ENCODE measurements at places on chromosomes 2 and 18. TPM values are rescaled to one million over a fixed set of nuclear protein-coding genes. Genes with fewer than 3 reads are reported as not detected.
A peak's percentile ranks its signal among the peaks of the same experiment; 100 is the strongest.

- H3K4me1 ChIP-seq = no peaks in the 10 kb centered on the region
- no peaks in the 10 kb centered on the region for H3K27me3 ChIP-seq
- DNase-seq = no peak
- no peak overlapping the region for H3K4me3 ChIP-seq
- no peaks in the 10 kb centered on the region for H3K36me3 ChIP-seq
- no peak overlapping the region for H3K27ac ChIP-seq
Observed at GRCh38 chr2:164922134-164922533, 33.2 kb downstream of the SLC38A11 start.

GRCh38 chr2:196067088-196067382 is 1.6 kb downstream of the DNAH7 start:
- H3K36me3 ChIP-seq = no peaks in the 10 kb centered on the region
- H3K4me3 ChIP-seq = no peak overlapping the region
- H3K4me1 ChIP-seq = peaks cover 5% of the 10 kb centered on the region
- H3K27ac ChIP-seq = no peak overlapping the region
- no peak for DNase-seq

DNA sequence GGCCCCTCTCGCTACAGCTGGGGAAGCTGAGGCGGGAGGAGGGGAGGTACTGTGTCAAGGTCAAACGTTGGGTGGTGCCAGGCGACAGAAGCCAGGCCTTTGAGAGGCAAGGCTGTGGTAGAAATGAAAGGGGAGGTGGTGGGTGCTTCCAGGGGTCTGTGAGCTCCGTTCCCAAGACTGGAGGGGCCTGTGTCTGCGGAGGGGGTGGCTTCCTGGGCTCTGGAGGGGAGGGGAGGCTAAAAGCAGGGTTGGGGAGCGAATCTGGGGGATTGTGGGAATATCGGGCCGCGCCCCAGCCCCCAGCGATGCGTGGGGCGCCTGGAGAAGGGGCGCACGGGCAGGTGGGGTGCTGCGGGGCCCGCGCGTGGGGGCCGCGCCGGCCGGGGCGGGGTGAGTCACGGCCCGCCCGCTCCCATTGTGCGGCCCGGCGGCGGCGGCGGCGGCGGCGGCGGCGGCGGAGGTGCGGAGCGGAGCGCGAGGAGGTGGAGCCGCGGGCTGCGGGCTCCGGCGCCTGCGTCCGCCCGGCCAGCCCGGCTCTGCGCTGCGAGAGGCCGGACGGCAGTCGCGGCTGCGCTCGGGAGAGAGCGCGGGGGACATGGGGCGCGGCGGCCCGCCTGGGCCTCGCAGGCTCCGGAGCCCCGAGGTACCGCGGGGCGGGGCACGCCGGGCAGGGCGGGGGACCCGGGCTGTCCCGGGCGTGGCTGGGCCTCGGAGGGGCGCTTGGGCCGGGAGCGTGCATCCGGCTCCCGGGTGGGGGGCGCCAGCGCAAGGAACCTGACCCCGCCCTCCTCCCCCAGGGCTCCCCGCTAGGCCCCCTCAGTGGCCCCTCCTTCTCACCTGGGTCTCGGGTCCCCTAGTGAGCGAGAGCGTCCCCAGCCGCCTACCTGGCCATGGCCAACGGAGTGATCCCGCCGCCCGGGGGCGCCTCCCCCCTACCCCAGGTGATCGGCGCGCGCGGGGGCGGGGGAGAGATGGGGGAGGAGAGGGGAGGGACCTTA is at the start of gene SLC4A3:
Gene SLC4A3 (plus strand): TSS at position 528 of the 998 bp plus-strand sequence. CDS start 363 bp downstream, at position 891.
- peak within 1 kb of the TSS; percentile 25 for H3K4me3 ChIP-seq
- no peaks in the 10 kb centered on the region for H3K4me1 ChIP-seq
- no peak within 1 kb of the TSS for H3K27ac ChIP-seq
- H3K27me3 ChIP-seq = peaks cover 9% of the 10 kb centered on the region
- DNase-seq = no peak

DNA sequence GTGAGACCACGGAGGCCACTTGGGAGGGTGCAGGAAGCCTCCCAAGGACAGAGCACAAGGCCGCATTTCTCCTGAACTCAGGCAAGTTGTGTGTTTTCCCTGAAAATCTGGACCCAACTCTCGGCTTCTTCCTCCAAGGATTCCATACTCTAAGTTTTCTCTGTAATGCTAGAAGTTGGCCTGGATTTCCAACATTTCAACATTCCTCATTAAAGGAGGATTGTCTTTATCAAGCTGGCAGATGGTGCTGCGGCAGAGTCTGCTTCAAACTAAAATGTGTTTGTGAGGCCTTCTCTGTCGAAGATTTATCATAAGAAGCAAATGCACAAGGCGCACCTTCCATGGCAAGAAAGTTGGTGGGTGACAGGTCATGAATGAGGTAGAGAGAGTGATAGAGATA is 94.4 kb upstream of the SATB2 start:
- H3K27ac ChIP-seq = no peak overlapping the region
- no peak overlapping the region for H3K4me3 ChIP-seq
- DNase-seq = no peak
- no peaks in the 10 kb centered on the region for H3K27me3 ChIP-seq
- H3K4me1 ChIP-seq = no peaks in the 10 kb centered on the region
- H3K36me3 ChIP-seq = no peaks in the 10 kb centered on the region

DNA sequence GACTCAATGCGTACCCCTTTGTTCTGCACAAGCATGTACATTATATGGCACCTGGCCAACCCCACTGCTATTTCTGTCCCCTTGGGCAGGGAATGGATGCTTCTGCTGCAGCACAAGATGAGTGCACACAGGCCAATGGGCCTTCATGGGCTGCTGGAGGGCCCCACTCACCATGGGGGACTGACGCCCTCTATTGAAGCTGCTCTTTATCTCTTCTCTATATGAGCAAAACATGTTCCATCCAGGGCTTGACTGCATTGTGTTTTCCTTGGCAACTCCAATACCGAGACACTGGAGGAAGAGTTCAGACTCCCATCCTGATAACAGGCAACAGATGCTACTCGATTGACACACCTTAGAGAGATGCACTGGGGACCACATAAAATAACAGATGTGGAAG is 251.6 kb upstream of the NCKAP5 start:
- peaks cover 75% of the 10 kb centered on the region for H3K4me1 ChIP-seq
- no peak overlapping the region for H3K4me3 ChIP-seq
- no peaks in the 10 kb centered on the region for H3K36me3 ChIP-seq
- H3K27ac ChIP-seq = peak overlapping the region; percentile 98
- DNase-seq = no peak

GRCh38 chr2:173984866-173985604 is 19.9 kb upstream of the SP3 start:
- H3K4me3 ChIP-seq = no peak overlapping the region
- no peak for DNase-seq
- H3K4me1 ChIP-seq = no peaks in the 10 kb centered on the region
- no peaks in the 10 kb centered on the region for H3K36me3 ChIP-seq
- H3K27ac ChIP-seq = no peak overlapping the region

Gene HOXD13
- total RNA-seq = not detected

Gene UGT1A8
- total RNA-seq = not detected

DNA sequence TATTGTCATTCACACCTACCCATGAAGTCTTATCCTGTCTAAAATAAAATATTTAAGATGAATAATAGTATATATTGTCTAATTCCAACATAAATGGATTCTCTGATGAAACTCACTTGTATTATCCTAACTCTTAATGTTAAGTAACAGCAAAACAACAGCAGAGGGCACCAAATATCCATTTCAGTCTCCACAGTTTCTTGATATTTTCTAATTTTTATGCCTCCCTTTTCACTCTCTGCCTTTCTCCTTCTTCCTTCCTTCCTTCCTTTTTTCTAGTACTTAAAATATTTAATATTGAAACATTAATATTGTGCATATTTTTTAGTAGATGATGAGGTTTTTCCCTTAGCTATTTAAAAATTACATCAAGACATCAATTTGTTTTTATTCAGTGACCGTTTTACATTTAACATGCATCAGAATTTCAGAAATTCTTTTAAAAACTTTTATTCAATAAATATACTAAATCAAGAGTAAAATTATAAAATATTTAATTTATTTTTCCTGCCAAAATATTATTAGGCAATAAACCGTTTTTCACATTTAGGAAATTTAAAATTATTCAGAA is 97.6 kb downstream of the WDR7 start:
- no peaks in the 10 kb centered on the region for H3K36me3 ChIP-seq
- H3K27me3 ChIP-seq = no peaks in the 10 kb centered on the region
- no peak overlapping the region for H3K4me3 ChIP-seq

DNA sequence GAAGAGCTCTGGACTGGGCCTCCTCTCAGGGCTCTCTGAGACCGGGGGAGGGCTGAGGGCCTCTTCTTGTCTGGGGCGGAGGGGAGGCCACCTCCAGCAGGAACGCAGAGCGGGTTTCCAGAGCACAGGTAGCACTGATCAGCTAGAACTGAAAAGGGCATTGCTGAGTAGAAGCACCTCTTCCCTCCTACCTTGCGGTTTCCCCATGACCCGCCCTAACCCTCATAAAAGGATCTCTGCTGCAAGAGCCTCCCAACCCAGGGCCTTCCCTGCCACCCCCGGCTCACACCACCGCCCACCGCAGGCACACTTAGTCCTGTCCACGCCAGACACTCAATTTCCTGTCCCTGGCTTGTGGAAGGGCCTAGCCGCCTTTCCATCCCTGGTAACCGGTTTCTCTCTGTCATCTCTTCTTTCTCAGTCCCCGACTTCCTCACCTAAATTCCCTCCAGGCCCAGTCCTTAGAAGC is 966 bp downstream of the ADCY3 start:
- H3K4me3 ChIP-seq = peak overlapping the region; percentile 46
- no peaks in the 10 kb centered on the region for H3K36me3 ChIP-seq
- H3K4me1 ChIP-seq = peaks cover 6% of the 10 kb centered on the region
- no peaks in the 10 kb centered on the region for H3K27me3 ChIP-seq

GRCh38 chr2:54859416-54859815 is 136.0 kb downstream of the EML6 start:
- H3K27me3 ChIP-seq = peaks cover 5% of the 10 kb centered on the region
- no peak overlapping the region for H3K27ac ChIP-seq
- no peak for DNase-seq
- no peaks in the 10 kb centered on the region for H3K36me3 ChIP-seq

DNA sequence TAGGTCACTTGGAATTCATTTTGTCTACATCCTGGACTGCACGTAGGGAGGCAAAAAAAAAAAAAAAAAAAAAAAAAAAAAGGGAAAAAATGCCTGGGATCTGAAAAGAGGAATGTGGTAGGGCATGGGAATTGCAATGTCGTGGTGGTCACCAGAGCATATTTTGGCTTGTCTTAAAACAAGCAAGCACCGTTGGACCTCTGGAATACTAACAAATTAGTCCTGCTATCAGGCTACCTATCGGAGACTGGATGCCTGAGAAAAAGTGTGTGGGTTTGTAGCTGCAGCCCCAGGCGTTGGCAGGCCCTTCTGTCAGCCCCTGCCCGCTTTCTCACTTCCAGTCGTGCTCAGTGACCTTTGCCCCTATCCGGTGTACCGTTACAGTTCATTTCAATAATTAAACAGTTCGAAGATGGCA is 588.5 kb upstream of the ZEB2 start:
- H3K4me3 ChIP-seq = no peak overlapping the region
- no peak overlapping the region for H3K27ac ChIP-seq
- no peaks in the 10 kb centered on the region for H3K27me3 ChIP-seq
- no peak for DNase-seq

Gene STK11IP
- 20.2 TPM for total RNA-seq

- H3K4me1 ChIP-seq = no peaks in the 10 kb centered on the region
- H3K36me3 ChIP-seq = no peaks in the 10 kb centered on the region
Observed at GRCh38 chr2:17915811-17916518, 37.5 kb downstream of the KCNS3 start.

DNA sequence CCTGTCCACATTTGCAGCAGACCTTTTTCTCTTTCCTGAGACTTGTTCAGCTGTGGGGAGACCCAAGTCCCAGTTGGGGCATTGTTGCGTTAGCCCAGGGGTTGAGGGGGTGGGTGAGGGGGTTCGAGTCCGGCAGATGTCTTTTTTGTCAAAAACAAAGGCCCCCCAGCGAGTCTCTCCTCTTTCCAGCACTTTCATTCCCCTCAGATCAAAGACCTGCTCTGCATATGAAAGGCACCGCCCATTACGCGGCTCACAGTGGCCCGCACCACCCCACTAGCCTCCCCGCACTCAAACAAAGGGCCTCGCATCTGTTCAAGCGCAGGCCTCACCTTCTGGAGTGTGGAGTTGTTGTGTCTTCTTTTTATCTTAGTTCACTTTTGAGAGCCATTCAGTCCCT is 25.2 kb downstream of the TRABD2A start:
- no peak overlapping the region for H3K27ac ChIP-seq
- H3K4me1 ChIP-seq = no peaks in the 10 kb centered on the region
- no peak for DNase-seq
- H3K27me3 ChIP-seq = no peaks in the 10 kb centered on the region
- H3K36me3 ChIP-seq = no peaks in the 10 kb centered on the region

Gene SMAD4
- total RNA-seq = 79.3 TPM

- H3K4me1 ChIP-seq = no peaks in the 10 kb centered on the region
- H3K36me3 ChIP-seq = no peaks in the 10 kb centered on the region
- no peak overlapping the region for H3K27ac ChIP-seq
- H3K27me3 ChIP-seq = no peaks in the 10 kb centered on the region
Observed at GRCh38 chr2:17497718-17498117, 20.5 kb downstream of the RAD51AP2 start.

GRCh38 chr2:63681896-63682295 is 93.1 kb downstream of the MDH1 start:
- H3K27ac ChIP-seq = no peak overlapping the region
- H3K4me1 ChIP-seq = no peaks in the 10 kb centered on the region
- DNase-seq = no peak
- peaks cover 3% of the 10 kb centered on the region for H3K27me3 ChIP-seq

Gene BOLA3
- total RNA-seq = 42.6 TPM

- no peak overlapping the region for H3K4me3 ChIP-seq
- no peaks in the 10 kb centered on the region for H3K4me1 ChIP-seq
- H3K27ac ChIP-seq = no peak overlapping the region
- no peaks in the 10 kb centered on the region for H3K27me3 ChIP-seq
Observed at GRCh38 chr18:76757335-76757734, 65.0 kb upstream of the ZNF236 start.

Gene TXNDC2
- not detected for total RNA-seq

DNA sequence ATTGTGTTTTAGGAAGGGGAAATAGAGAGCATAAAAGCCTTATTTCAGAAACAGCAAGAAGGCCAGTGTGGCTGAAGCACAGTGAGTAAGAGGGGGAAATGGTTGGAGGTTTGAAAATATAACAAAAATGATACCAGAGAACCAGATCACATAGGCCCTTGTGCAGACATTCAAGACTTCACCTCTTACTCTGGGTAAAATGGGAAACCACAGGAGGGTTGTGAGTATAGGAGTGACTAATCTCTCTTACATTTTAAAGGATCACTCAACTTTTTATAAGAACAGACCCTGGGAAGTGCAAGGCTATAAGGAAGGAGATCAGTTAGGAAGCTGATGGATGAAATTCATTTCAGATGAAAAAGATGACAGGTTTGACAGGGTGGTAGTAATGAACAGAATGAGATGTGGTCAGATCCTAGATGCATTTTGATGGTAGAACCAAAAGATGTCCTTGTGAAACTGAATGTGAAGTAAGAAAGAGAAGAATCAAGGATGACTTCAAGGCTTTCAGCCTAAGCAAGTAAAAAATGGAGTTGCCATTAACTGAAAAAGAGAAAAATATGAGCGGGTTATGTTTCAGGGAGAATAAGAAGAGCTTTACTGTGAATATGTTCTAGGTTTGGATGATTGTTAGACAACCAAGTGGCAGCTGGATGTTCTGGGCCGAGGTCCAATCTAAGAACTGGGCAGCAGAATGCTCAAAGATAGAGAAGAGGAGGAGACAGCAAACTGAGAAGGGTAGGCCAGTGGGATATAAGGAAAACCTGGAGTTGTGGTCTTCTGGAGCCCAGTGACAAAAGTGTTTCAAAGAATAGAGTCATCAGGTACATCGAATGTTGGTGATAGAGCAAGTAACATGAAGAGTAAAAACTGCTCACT is 65.1 kb downstream of the USP40 start:
- H3K4me1 ChIP-seq = no peaks in the 10 kb centered on the region
- no peak overlapping the region for H3K4me3 ChIP-seq
- H3K27me3 ChIP-seq = no peaks in the 10 kb centered on the region
- no peak overlapping the region for H3K27ac ChIP-seq

Gene TWSG1
- 69.6 TPM for total RNA-seq
